ENCODE measurements at places on chromosomes 12 and 14.
A peak's percentile ranks its signal among the peaks of the same experiment; 100 is the strongest.

DNA sequence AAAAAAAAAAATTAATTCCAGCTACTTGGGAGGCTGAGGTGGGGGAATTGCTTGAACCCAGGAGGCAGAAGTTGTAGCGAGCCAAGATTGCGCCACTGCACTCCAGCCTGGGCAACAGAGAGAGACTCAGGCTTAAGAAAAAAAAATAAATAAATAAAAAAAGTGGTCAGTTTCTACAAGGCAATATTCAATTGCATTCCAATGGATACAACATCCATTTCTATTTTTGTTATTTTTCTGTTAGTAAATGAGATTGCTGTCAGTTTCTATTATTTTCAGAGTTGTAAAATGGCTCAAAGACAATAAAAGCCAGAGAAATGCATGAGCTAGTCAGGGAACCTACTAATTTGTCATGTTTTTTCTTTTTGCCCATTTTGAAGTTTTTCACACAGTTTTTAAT is 119.2 kb downstream of the PDE3A start:
- DNase-seq = no peak

- no peak for DNase-seq
These were observed 108.6 kb upstream of the DYRK2 start for GRCh38 chr12:67539946-67540345.

DNA sequence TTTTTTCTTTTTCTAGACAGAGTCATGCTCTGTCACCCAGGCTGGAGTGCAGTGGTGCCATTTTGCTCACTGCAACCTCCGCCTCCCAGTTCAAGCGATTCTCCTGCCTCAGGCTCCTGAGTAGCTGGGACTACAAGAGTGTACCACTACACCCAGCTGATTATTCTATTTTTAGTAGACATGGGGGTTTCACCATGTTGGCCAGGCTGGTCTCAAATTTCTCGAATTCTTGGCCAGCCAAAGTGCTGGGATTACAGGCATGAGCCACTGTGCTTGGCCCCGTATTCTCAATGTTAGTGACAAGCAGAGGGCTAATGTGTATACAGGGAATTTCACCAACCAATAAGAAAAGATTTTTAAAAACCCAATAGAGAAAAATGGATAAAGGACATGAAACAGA is 8.4 kb downstream of the PLBD2 start:
- DNase-seq = no peak

DNA sequence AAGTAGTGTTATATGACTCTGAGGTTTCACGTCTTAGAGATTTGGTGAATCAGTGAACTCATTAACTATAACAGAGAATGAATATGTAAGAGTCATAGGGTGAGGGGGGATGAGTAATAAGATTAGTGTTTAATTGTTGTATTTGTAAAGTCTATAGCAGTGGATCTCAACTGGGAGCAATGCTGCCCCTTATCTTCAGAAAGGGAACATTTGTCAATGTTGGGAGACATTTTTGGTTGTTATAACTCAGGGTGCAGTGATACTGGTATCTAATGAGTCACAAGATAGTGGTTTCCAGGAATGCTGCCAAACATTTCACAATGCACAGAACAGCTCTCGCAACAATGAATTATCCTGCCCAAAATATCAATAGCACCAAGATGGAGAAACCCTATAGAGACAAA is 1193.7 kb downstream of the GALC start:
- no peak for DNase-seq

GRCh38 chr14:94451826-94452225 is 774 bp downstream of the SERPINA11 start:
- no peak for DNase-seq

- peak; percentile 25 for DNase-seq
These were observed 3.1 kb upstream of the CREBL2 start for GRCh38 chr12:12608557-12608957.

- DNase-seq = no peak
These were observed 64.2 kb upstream of the RIC8B start for GRCh38 chr12:106710143-106710893.

DNA sequence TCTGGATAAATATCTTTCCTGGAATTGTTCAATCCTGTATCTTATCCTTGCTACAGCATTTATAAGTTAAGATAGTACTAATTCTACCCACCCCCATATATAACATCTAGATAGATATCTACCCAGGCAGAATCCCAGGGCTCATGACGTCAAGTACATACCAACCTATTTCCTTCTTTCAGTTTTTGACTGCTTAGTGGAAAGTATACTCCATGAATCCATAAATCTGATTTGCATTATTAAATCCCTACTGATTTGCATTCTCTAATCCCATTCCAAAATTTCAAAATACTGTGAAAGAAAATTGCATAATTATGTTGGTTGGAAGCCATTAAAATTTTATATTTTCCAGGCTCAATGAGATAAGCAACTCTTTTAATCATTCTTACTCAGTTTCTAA is 111.7 kb downstream of the KITLG start:
- no peak for DNase-seq

DNA sequence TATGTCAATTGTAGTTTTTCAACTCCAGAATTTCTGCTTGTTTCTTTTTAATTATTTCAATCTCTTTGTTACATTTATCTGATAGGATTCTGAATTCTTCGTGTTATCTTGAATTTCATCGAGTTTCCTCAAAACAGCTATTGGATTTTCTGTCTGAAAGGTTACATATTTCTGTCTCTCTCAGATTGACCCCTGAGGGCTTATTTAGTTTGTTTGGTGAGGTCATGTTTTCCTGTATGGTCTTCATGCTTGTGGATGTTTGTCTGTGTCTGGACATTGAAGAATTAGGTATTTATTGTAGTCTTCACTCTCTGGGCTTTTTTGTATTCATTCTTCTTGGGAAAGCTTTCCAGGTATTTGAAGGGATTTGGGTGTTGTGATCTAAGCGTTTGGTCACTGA is 85.6 kb downstream of the SNAPC1 start:
- DNase-seq = no peak

DNA sequence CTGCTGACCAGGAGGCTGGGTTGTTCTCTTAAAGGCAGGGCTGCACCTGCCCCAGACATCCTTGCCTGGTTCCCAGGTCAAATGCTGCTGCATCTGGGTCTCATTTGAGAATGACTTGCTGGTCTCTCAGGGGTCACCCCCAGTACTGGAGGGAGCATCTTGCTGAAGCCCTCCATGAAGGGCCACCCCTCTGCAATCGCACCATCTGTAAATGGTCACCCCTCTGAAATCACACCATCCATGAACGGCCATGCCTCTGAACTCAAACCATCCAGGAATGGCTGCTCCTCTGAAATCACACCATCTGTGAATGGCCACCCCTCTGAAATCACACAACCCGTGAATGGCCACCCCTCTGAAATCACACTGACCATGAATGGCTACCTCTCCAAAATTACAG is 7.3 kb upstream of the SERPINA6 start:
- no peak for DNase-seq

DNA sequence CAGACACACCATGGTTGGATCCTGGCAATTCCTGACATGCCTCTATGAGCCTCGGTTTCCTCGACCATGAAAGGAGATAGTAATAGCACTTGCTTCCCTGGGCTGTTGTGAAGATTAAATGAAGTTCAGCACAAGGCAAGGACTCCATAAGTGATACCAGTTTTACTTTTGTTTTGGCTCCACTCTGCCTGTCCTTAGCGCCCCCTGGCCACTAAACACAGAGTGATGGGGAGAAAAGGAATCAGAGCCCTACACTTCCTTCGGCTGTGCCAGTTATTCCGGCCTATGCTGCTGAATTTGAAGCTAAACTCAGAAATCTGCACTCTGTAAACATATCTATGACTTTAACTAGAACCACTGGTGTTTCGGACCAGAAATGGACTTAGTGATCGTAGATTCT is 173.8 kb downstream of the C12orf75 start:
- no peak for DNase-seq

DNA sequence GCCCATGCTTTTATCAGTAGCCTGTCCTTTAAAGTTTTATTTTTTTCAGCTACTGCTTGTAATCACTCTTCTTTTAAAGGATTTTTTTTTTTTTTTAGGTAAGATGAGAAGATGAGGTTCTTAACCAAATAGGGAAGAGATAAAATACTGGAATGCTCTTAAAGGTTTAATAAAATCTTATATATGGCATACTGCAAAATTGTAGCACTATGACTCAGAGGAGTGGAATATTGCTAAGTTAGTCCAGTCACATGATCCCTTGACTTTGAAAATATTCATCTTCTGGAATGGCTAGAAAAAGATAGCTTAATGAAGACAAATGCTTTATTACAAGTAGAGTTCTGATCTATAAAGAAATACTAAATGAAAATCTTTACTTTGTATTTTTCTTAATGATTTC is 116.6 kb downstream of the NAV3 start:
- no peak for DNase-seq

- DNase-seq = no peak
These were observed 178.6 kb downstream of the NELL2 start for GRCh38 chr12:44697511-44697910.

DNA sequence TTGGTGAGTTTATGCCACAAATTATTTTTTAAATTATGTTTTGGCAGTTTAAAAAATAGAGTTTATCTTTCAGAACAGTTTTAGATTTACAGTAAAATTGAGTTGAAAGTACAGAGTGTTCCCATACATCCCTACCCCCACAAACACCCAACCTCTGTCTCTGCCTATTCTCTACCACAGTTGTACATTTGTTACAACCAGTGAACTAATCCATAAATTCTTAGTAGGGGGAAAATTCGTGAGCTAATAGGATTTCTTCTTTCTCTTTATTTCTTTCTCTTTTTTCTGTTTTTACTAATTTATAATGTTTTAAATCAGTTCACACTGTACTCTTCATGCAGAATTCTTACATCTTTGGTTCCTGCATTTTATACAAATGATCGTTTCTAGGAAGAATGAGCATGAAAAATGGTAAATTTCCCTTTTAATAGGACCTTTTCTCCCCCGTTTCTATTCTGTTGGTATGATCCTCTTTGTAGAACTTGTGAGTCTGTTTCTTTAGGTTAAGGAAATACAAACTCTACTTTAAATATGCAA is 56.7 kb downstream of the MIPOL1 start:
- DNase-seq = no peak

DNA sequence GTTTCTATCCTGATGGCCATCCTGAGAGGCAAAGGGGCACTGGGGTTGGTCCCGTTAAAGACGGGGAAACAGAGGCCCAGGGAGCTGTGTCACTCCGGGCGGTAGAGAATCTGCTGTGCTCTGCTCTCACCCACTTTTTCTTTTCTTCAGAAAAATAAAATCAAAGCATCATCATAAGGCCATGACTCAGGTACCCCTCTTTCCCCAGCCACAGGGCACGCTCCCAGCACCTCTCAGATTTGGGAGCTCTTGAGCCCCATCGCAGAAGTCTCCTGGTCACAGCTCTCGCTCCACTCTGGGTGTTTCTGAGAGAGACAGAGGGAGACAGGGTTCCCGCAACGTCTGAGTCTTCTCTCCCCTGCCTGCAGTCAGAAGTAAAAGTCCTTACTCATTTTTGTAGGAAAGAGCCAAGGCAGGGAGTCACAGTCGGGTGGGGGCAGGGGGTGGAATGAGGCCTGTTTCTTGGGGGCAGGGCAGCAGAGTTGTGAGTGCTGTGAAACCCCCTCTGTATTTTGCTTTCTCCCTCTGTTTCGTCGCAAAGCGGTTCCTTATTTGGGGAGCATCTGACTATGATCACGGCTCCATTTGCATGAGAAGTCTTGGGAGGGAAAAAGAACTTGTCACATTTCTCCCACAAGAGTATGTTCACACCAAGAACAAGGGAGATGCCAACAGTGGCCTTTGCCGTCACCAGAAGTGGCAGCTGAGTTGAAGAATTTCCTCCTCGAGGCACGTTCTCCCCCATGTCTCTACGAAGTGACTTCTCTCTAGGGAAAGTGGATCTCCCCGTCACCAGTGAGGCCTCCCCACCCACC is 139.0 kb downstream of the BCL11B start:
- DNase-seq = no peak

DNA sequence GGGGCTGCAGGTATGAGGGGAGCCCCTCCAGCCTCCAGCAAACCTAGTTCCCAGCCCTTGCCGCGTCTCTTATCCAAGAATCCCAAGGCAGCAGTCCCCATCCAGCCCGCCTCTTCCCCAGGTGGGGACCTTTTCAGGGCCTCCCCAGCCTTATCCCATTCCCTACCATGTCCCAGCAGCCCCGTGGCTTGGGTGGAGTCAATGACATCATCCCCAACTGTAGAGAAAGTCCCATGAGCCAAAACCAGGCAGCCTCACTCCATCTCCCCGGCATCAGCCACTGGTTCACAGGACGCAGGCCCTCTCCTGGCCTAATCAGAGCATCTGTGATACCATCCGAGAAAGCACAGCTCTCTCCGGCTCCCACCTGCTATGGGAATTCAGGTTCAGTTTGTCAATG is 131.0 kb downstream of the NCOR2 start:
- DNase-seq = no peak

- no peak for DNase-seq
These were observed 127.6 kb upstream of the NCOR2 start for GRCh38 chr12:124694846-124695497.

DNA sequence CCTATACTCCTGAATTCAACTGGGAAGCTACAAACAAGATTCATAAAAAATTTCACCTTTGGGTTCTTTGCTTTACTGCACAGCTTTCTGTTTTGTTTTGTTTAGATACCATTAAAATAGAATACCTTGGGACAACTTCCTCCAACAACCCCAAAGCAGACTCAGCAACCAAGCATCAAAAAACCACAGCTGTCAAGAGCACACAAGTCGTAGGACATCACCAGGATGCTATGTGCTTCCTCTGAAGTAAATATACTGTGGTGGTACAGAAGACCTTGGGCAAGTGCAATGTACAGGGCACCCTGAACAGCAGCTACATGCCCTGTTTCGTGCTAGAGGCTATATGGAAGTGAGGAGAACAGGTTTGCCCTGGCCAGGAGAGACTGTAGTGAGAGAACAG is 359.3 kb downstream of the BCL11B start:
- DNase-seq = no peak

- no peak for DNase-seq
These were observed 140.5 kb upstream of the LHX5 start for GRCh38 chr12:113612076-113612728.

- no peak for DNase-seq
These were observed 2.7 kb downstream of the BTBD7 start for GRCh38 chr14:93329965-93330608.

DNA sequence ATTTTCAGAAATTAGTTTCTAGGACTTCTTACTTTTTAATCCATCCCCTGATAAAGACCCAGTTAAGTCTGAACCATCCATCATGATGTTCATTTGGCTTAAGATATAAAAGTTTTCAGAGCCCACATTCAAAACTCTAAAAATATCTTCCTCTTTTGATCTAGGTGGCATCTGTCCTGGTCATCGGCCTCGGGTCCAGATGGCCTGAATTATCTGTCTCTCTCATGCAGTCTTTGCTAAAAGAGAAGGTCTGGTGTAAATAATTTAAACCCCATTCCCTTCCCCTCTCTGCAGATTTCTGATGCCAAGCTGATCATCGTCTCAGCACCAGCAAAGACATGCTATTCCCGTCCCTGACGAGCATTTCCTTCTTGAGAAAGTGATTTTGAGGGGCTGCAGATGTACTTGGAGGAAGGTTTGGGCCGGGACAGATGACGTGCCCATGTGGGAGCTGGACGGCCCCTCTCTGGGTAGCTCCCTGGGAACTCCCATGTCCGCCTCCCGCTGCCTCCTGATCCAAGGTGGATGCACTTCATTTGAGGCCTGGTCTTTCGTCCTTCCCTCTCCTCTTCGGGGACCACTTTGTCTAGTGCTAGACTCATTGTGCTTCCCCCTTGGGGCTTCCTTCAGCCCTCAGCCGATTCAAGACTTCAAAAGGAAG is 173.0 kb upstream of the PRMT8 start:
- DNase-seq = no peak

- no peak for DNase-seq
These were observed 40.5 kb downstream of the PSMA6 start for GRCh38 chr14:35332517-35333263.

All from NCI-H524 (cell line).